Right ventricle myocardium inferior (tissue), 1 donor: ENCODE measurements at places on chromosomes 4 and X.

- DNase-seq = no peak
Measured at GRCh38 chr4:39834269-39834668, 136.3 kb downstream of the UBE2K start.

DNA sequence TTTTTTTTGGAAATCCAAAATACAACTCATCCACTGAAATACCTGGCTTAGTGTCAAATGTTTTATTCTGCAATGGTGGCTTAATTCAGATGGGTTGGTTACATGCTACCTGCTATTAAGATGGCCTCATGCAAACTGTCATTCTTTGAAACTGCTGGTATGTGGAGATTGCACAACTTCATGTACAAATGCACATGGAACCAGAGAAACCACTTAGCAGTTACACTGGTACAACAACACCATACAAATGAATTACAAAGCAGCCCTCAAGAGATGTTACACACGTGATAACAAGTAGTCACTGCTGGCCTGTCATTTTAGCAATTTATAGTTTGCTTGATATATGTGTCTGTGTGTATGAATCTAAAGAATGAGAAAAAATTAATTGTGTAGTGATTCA, 84.6 kb upstream of the STS start:
- DNase-seq = no peak

GRCh38 chr4:67549123-67549522, 3.8 kb upstream of the CENPC start:
- no peak for DNase-seq

- DNase-seq = no peak
Measured at GRCh38 chr4:42510225-42510624, 112.9 kb downstream of the SHISA3 start.

- DNase-seq = no peak
Measured at GRCh38 chr4:6184169-6184568, 16.2 kb downstream of the JAKMIP1 start.

- no peak for DNase-seq
Measured at GRCh38 chr4:61511716-61512488, 311.8 kb downstream of the ADGRL3 start.
